Spinal cord (tissue), 10 donors: ENCODE measurements at places on chromosomes 2 and 18. TPM values are rescaled to one million over a fixed set of nuclear protein-coding genes. Genes with fewer than 3 reads are reported as not detected.

Gene ST8SIA5
- total RNA-seq: 3.3 TPM

Gene FSIP2
- total RNA-seq: 4.1 TPM

Gene PAX8
- total RNA-seq: 3.7 TPM

Gene SEMA4C
- 42.9 TPM for total RNA-seq

Gene NCL
- total RNA-seq: 155 TPM

Gene C2orf80
- 15.7 TPM for total RNA-seq

Gene KATNAL2
- total RNA-seq: 9.6 TPM

Gene C2orf15
- 2.8 TPM for total RNA-seq

Gene GPR45
- 0.39 TPM for total RNA-seq

Gene MC4R
- total RNA-seq: 6.6 TPM

Gene ING5
- total RNA-seq: 29.9 TPM

Gene GREB1L
- total RNA-seq: 13.8 TPM

Gene ATOH8
- 5.8 TPM for total RNA-seq

Gene LYPD6B
- 5.7 TPM for total RNA-seq

Gene EML6
- total RNA-seq: 20.0 TPM

Gene PCARE
- 0.06 TPM for total RNA-seq

Gene CNTNAP5
- 32.9 TPM for total RNA-seq

Gene SULT1C4
- total RNA-seq: 36.7 TPM

Gene PCGF1
- total RNA-seq: 10.0 TPM

Gene CPLX4
- 0.20 TPM for total RNA-seq
